Stimulated activated CD4-positive, alpha-beta T cell treated with anti-CD3 and anti-CD28 coated beads, Interleukin-2, amount 100 ng/mL, for 24 hours (primary cell): ENCODE measurements at places on chromosomes 12 and 14.

DNA sequence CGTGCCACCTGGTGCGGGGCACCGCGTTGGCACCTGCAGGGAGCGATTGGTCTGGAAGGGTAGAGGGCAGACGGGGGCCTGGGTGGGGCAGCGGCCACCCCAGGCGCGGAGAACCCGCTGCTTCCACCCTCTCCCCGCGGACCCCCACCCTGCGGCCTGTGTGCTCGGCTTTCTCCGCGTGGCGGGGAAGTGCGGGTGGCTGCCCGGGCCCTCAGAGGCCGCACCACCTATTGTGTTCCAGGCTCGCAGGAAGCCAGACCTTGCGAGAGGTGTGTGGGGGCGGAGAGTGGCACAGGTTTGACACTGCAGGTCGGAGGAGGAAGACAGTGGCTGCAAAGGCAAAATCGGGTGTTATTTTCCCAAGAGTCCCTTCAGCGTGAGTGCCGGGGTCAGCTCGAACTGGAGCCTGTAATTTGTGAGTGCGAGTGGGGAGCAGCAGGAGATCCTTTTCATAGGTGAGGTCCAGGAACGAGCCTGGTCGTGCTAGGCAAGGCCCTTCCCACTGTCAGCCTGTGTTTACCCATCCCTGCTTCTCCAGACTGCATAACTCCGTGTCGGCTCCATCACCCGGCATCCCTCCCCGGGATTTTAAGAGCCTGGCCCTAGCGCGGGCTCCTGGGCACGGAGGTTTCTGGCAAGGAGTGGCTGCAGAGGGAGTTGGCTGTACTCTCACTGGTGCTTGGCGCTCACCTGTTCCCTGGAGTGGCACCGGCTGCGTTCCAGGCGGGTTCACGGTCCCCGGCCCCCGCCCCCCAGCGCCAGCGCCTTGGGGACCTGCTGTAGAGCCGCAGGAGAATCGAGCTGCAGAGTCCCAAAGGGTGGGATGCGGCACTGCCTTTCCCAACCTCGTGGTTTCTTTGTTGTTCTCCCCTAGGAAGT, 935 bp downstream of the TBC1D30 start:
- peak; percentile 9 for DNase-seq

DNA sequence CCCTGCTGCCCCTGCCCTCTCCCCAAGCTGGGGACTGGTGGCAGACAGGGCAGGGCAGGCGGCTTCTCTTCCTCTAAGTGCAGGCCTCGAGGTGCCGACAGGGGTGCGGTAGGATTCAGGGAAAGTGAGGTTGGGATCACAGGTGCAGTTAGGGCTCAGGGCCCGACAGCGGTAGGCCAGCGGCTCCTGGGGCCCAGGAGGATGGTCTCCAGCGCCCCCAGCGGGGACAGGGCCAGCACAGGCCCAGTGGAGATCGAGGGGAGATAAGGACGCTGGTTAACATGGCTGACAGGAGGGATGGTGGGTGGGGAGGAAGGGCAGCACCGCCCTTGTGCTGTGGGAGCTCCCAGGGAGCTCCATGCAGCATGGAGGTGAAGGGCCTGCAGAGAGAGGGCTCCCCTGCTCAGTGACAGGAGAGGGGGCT, 935 bp upstream of the CRIP1 start:
- peak; percentile 56 for DNase-seq

- DNase-seq = no peak
Observed at GRCh38 chr12:66189889-66190288, 875 bp downstream of the IRAK3 start.

DNA sequence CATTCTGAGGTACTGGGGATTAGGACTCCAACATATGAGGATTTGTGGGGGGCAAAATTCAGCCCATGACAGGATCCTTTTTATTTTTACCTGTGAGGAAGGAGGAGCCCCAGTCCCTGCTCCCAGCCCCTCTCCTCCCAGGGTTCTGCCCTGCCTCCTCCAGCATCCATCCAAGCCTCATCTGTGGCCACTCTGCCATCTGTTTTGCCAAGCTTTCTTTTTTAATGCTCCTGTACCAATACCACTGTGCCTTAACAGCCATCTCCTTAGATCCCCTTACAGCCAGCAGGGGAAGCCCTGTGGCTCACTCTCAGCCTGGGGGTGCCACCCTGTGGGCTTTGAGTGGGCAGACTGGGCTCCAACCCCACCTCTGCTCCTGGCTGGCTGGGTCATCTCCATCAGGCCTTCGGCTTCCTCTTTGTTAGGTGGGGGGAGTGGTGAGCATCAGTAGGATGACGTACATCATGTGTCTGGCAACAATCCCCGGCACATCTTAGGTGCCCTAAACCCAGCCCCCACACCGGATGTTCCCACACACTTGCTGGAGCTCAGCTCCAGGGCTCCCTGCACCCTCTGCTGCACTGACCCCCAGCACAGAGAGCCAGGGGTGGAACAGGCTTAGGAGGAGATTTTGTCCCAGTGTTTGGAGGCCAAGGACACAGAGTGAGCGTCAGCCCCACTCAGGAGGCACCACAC, 40.2 kb downstream of the CYP46A1 start:
- no peak for DNase-seq

DNA sequence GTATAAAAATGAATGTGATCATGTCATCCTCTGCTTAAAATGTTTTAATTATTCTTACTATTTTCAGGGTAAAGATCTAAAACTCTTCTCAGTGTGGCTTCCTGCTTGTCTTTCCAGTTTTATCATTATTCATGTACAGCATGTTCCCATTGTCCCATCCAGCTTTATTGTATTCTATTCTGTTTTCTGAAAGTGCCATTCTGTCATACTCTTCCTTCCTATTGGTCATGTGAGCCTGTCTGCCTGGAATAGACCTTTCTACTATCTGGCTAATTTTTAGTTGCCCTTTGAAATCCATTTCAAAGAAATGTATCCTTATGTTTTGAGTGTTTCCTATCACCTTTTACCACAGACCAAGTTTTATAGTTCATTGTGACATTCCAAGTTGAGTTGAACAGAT, 34.9 kb downstream of the PALS1 start:
- DNase-seq = no peak

- no peak for DNase-seq
Observed at GRCh38 chr12:10101648-10102220, 2.9 kb upstream of the CLEC1A start.

DNA sequence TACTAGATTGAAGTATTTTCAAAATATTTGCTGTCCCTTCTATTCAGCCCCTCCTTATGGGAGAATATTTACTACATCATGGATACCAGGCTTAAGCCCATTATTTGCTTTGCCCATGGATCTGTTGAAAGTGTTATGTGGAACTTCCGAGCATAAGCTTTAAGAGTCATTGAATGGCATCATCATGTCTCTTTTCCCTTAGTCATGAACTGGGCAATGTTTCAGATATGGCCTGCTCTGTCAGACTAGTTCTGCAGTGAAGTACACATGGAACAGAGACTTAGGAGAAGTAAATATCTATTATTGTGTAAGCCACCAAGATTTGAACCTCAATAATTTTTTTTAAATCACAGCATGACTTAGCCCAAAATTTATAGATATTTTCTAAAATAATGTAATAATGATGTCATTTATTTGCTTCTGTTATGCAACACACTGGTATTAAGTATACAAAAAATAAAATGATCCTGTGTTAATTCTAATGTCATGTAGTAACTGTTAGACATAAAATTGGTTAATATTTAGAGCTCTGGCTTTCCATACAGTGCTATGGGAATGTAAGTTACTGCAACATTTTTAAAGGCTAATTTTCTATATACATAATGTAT, 1097.3 kb downstream of the SLC16A7 start:
- DNase-seq = no peak

- DNase-seq = no peak
Observed at GRCh38 chr12:22728987-22729386, 104.0 kb downstream of the ETNK1 start.

GRCh38 chr14:27242874-27243273, 645.0 kb upstream of the NOVA1 start:
- DNase-seq = no peak

- no peak for DNase-seq
Observed at GRCh38 chr14:25042362-25043299, 7.3 kb downstream of the STXBP6 start.

- no peak for DNase-seq
Observed at GRCh38 chr12:47014474-47014873, 64.9 kb upstream of the PCED1B start.

DNA sequence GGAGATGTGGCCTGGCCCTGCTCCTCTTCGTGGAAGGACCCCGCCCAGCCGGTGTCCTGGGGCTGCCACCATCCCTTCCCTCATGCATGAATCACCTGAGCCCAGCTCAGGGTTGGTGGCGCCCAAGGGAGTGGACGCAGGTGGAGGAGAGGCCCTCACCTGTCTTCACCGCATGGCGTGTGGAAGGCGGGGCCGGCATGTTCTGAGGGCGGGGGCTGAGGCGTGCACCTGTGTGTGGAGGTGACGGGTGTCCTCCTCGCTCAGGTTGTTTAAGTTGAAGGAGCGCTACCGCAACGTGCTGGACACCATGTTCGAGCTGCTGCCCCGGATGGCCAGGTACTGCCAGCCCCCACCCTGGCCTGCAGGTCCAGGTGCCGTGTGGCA, 47.0 kb downstream of the SLC8B1 start:
- DNase-seq = no peak

DNA sequence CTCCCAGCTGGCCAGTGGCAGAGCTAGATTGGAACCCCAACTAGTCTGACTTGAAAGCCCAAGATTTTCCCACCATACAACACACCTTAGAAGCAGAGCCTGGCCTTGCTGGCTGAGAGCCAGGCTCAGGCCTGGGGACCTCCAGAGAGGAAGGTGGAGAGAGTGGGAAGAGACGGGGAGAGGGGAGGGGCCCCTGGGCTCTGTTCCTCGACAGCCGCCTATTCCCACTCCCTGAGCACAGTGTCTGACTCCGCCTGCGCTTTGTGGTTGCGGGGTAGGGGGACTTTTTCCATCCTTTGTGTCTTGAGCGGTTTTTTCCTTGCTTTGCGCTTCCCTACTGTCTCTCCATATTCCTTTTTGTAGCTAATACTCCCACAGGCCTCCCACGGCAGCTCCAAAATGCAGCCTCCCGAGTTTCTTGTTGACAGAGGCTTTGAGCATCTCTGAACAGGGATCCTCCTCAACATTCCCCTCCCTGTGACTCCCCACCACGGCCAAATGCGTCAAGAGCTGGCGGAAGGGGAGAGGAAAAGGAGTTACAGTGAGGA, 4.0 kb upstream of the KCNH3 start:
- no peak for DNase-seq

DNA sequence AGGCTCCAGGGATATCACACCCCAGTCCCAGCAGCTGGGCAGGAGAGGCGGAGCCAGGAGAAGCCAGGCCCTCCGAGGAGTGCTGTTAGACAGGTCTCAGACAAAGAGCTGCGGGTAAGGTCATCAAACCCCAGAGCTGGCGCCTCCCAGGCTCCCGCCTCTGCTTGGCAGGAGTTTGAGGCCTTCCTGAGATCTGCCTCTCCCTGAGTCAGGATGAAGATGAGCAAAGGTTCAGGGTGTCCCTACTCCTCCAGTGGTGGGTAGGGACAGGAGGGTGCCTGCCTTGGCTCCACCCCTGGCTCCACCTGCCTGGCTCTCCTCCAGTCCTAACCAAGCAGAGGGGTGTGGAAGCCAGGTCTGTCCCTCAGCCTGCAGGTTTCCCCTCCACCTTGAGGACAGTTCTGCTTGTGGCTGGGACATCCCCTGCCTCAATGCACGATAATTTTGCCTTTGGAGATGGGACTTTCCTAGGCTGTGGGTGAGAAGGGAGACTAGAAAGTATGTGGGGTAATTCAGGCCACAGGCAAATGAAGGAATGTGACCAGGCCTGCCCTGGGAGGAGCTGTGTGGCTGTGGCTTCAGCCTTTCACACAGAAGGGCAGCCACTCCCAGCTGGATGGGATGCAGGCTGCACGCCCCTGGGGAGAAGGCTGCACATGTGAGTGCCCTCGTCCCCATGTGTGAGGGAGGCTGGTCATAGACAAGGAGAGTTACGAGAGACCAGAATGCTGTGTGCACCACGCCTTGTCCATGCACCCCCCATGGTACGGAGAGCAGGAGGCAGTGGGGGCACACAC, 2.2 kb downstream of the PLEKHG6 start:
- no peak for DNase-seq

DNA sequence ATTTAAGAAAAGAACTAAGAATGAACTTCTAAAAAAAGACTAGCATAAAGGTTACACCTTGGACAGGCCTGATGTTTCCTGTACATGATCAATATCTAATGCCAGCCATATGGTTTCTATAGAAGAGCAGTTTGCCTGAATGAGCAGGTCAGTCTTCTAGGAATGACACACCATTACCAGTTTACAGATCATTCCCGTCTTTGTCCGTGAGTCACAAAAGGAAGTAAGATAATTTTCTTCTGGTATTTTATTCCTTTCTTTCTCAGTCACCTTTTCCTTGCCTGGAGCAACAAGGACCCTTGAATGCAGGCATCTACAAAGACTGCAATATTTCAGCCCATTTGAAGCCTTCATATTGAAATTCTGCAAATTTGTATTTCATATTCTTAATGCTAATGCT, 44.6 kb upstream of the CNTN1 start:
- DNase-seq = no peak

GRCh38 chr14:90620568-90621077, 195.6 kb downstream of the TTC7B start:
- no peak for DNase-seq

DNA sequence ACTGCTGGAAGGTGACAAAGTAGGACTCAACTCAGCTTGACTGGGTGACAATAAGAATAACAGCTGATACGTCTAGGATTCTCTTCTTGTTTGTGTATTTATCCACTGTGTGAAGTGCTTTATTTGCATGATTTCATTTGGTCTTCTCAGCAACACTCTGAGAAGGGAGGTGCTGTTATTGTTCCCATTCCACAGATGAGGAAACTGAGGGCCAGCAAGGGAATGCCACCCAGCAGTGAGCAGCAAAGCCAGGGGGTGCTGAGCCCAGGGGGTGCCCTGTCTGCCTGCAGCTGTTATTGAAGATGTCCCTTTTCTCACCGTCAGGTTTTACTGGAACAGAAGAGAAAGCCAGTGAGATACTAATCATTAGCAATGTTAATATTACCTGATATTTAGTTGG, 62.8 kb downstream of the RNFT2 start:
- DNase-seq = no peak

- no peak for DNase-seq
Observed at GRCh38 chr14:38951451-38951850, 151.6 kb downstream of the SEC23A start.

GRCh38 chr12:49604856-49605255, 583 bp downstream of the FAM186B start:
- no peak for DNase-seq

- no peak for DNase-seq
Observed at GRCh38 chr12:124734224-124734788, 129.4 kb downstream of the SCARB1 start.

- no peak for DNase-seq
Observed at GRCh38 chr14:62665286-62665685, 380.0 kb downstream of the KCNH5 start.

GRCh38 chr12:100187068-100187467, 13.5 kb upstream of the ACTR6 start:
- DNase-seq = no peak

- no peak for DNase-seq
Observed at GRCh38 chr12:47892819-47893218, 12.0 kb downstream of the VDR start.
